ENCODE measurements at places on chromosomes 12 and 14.

DNA sequence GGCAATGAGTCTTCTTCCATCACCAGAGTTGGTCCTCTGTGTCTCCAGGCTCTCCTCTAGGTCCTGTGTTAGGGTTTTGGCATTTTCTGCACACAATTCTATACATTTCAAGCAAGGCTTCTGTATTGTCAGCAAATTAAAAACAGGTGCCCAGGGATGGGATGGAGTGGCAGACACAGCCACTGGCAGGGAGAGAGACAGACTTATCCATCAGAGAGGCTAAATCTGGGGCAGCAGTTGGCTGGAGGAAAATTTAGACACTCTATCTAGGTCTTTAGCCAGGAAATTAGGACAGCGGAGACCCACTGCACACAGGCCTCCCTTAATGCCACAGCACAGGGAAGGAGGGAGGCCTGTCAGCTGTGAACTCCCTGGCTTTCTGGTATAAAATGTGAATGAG lies 20.2 kb downstream of the PLEKHD1 start:
- no peak for DNase-seq

- DNase-seq, result no peak
These were observed 42.2 kb downstream of the CDKL1 start for GRCh38 chr14:50354527-50354926.

GRCh38 chr14:74945852-74946658 lies 9.3 kb downstream of the PGF start:
- no peak for DNase-seq

GRCh38 chr12:18690653-18691052 lies 47.2 kb downstream of the PLCZ1 start:
- no peak for DNase-seq

DNA sequence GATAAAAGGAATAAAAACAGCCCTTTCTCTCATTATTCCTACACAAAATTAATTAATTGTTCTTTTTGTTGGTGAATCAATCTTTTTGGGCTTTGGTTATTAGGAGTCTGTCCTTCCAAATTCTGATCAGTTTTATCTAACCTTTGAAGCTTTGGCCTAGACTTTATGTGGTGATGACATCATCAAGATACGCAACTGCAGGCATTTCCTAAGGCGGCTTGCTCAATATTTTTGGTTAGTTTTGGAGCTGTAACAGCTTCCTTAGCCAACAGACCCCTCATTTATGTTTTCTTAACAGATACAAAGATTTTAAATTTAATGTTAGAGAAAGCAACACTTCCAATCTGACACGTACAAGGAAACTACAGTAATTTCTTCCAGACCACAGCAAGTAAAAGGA lies 87.8 kb upstream of the PDE3A start:
- no peak for DNase-seq

GRCh38 chr12:9760699-9761418 lies at the start of gene CD69:
TSS of gene CD69 (minus strand) at chr12:9760901. CDS start at chr12:9760820, 81 bp downstream.
- DNase-seq, result no peak

- DNase-seq, result no peak
These were observed 12.8 kb downstream of the ZFYVE1 start for GRCh38 chr14:73014105-73014504.

GRCh38 chr12:89470741-89471509 lies 53.7 kb downstream of the GALNT4 start:
- peak; percentile 11 for DNase-seq

GRCh38 chr14:100121643-100122480 lies 37.6 kb downstream of the DEGS2 start:
- DNase-seq, result no peak

DNA sequence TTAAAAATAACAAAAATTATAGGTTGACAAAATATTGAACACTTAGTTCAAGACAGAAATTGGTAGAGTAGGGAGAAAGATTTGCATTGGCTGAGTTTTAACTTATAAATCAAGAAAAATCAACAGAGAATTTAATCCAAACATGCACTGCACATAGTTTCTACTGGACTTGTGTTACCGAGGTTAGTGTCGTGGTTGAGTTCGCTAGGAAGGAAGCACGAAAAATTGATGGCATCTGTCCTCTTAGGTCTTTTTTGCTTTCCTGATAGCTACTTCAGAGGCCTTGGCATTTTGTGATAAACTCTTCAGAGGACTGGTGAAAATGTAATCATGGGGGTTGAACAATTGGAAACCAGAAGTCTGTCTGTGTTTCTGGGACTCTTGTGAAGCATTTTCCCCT lies 392.9 kb downstream of the NUAK1 start:
- no peak for DNase-seq

DNA sequence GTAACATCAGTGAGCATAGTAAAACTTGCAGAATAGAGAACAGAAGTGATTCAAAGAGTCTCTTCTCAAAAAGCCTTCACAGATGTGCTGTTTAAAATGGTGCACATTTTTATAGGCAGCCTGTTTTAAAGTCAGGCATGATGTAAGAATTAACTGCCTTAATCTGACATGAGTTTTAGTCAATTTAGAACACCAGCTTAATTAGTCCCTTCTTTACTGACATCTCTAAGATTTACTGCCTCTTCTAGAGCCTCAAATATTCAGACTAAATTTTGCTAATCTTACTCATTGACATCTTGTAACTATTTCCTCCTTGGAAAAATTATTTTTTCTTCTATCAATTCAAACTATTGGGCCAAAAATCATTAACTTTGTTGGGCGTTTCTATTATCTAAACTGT lies 782.5 kb downstream of the C12orf50 start:
- no peak for DNase-seq

GRCh38 chr12:12214635-12215131 lies 52.2 kb downstream of the LRP6 start:
- no peak for DNase-seq

DNA sequence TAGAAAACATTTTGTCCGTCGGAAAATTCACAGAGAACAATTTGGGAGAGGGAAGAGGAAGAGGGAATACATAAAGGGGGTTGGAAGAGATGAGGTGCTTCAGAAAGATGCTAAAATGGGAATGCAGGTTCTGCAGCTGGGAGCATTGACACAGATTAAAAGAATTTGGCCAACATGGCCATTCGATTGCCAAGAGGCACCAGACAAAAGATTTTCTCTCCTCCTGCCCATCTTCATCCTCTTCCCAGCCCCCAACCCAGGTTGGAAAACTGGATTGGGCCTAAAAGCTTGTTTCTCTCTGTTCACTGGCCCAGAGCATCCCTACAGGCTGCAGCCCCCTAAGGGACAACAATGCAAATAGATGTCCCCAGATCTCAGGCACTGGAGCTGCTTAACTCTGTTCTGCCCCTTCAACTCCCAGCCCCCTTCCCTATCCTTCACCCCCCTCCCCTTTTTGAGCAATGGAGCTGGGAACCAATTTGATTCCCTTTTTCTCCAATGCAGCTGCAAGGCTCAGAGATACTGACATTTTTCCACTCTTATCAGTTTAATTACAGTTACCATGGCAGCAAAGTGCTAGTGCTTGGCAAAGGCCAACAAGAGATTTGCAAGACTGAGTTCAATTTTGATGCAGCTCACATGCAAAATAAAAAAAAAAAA lies 1.9 kb downstream of the LMO3 start:
- DNase-seq, result peak; percentile 75

DNA sequence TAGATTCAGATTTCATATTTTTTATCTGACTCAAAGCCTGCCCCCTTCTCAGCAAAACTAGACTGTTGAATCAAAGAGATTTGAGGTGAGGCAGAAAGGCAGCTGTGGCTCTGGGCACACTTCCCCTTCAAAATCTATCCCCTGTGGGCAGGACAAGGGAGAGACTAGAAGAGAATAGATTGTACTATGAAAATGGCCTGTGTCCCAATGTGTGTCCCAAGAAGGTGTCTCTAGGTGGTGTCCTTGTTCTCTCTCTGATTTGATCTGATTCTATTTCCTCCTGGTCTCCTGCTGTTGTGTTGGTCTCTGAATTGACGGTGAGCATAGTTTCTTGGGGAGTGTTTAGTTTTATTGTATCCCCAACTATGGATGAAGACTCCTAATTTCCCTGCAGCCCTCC lies 565.8 kb upstream of the ATP2B1 start:
- no peak for DNase-seq

DNA sequence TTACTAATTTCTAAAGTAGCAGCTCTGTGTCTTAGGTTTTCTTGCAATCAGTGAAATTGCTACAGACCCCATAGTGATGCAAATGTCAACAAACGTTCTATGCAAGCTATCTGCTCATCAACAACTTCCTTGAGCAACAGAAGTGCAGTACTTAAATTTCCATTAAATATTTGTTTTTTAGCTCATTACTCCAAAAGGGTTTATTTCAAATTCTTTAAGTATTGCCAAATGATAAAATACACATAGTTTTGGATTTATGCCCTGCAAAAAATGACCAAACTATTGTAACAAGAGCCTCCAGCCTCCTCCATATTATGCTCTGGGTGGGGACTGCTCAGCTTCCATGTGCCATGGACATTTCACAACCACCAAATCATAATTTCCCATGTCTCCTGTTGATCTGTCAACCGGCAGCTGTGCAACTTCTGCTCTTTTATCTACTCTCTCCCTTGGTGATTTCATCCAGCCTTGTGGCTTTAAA lies 4.4 kb downstream of the BDKRB1 start:
- no peak for DNase-seq

DNA sequence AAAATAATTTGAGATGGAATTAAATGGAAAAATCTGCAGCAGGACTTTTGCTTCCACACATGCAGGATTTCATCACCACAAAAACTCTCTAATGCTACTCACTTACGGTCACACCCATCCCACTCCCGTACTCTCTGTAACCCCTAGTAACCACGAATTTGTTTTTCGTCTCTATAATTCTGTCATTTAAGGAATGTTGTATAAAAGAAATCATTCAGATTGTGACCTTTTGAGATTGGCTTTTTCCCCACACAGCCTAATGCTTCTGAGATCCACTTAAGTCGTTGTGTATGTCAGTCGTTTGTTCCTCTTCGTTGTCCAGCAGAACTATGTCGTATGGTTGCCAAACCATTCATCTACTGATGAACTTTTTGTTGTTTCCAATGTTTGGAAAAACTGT lies 19.8 kb upstream of the PZP start:
- no peak for DNase-seq

Data from NCI-H2081 treated with DMSO at 0.1 percent for 48 hours (cell line).